ENCODE measurements at places on chromosomes 5 and 9. TPM values are rescaled to one million over a fixed set of nuclear protein-coding genes. Genes with fewer than 3 reads are reported as not detected.

Gene SNX2
- 79.8 TPM for total RNA-seq

Gene EPB41L4A
- 22.6 TPM for total RNA-seq

- no peak overlapping the region for H3K4me3 ChIP-seq
- no peak for DNase-seq
- H3K27ac ChIP-seq: no peak overlapping the region
- H3K4me1 ChIP-seq: no peaks in the 10 kb centered on the region
These were observed 109.3 kb upstream of the FCN2 start for GRCh38 chr9:134770972-134771971.

DNA sequence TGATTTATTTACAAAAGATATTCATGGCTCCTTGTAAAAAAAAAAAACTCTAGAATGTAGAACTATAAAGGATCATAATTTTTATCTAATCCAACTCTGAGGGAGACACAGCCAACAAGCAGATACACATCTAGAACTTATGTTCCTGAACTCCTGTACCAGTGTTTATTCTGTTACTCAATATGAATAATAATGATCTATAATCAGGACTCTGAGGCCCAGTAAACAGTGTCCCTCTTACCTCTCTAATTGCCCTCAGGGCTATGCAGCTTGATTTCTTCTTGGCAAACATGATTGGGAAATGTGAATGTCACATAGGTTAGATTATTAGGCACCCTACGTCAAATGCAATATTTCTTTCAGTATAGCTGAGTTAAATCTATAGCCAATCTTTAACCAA lies 391.6 kb upstream of the RPS23 start:
- no peaks in the 10 kb centered on the region for H3K36me3 ChIP-seq
- DNase-seq: no peak
- H3K4me3 ChIP-seq: no peak overlapping the region
- H3K4me1 ChIP-seq: no peaks in the 10 kb centered on the region

DNA sequence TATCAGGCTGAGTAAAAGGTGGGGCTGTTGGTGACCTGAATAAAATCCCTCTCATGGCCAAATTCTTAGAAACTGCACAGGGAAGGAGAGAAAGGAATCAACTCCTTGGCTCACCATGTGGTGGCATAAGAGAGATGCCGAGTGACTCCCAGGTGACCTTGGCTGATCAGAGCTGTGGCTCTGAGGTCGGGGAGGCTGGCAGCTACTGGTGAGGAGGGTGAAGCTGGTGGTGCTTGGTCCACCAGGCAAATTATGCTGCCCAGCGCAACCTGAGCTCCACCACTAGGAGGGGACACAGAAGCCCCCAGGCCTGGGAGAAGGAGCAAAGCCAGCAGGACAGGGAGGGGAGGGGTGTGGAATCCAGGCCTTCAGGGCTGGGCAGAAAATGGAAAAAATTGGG lies 111.2 kb upstream of the IL12B start:
- no peak overlapping the region for H3K4me3 ChIP-seq
- no peaks in the 10 kb centered on the region for H3K27me3 ChIP-seq
- no peak overlapping the region for H3K27ac ChIP-seq
- no peaks in the 10 kb centered on the region for H3K4me1 ChIP-seq
- no peaks in the 10 kb centered on the region for H3K36me3 ChIP-seq

DNA sequence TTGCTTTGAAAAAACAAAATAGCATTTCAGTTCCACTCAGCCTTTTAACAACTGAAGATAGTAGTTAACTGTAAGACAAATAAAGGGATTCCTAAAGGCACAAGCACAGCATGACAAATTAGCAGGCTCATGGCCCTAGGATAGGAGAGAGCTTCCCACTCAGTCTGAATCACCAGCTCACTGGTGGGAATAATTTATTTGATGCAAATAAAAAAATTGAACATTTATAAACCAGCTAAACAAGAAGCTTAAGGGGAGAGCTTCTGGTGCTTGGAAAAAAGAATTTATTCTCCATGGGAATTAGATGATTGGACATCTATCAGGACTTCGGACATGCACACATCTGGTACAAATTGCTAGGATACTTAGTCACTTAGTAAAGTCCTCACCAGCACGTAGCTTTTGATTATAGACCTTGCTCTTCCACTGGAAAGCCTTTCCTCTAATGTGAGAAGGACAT lies 294.1 kb upstream of the TNC start:
- H3K27ac ChIP-seq: no peak overlapping the region
- DNase-seq: no peak
- no peaks in the 10 kb centered on the region for H3K4me1 ChIP-seq
- no peak overlapping the region for H3K4me3 ChIP-seq
- no peaks in the 10 kb centered on the region for H3K36me3 ChIP-seq

Gene RLN2
- total RNA-seq: not detected

DNA sequence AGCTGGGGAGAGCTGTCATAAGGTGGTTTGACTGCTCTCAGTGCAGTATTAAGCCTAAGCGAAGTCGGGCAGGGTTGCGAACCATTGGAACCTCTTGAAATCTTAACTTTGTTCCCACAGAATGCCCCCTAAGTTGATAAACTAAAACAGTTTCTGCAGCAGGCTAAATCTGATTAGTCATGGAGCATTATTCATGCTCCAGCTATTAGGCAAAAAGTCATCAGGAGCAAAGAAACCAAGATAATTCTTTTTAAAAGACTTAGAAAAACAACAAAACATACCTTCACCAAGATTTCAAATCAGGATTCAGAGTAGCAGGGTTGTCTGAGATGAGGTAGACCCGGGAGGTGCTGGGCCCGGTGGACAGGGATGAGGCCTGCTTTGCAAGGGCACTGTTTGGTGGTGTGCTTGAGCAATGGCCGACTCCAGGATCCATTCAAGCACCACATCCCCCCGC lies 69.9 kb upstream of the PLPP1 start:
- no peak overlapping the region for H3K4me3 ChIP-seq
- H3K27ac ChIP-seq: peak overlapping the region; percentile 85
- H3K36me3 ChIP-seq: no peaks in the 10 kb centered on the region
- peaks cover 14% of the 10 kb centered on the region for H3K4me1 ChIP-seq
- no peaks in the 10 kb centered on the region for H3K27me3 ChIP-seq

DNA sequence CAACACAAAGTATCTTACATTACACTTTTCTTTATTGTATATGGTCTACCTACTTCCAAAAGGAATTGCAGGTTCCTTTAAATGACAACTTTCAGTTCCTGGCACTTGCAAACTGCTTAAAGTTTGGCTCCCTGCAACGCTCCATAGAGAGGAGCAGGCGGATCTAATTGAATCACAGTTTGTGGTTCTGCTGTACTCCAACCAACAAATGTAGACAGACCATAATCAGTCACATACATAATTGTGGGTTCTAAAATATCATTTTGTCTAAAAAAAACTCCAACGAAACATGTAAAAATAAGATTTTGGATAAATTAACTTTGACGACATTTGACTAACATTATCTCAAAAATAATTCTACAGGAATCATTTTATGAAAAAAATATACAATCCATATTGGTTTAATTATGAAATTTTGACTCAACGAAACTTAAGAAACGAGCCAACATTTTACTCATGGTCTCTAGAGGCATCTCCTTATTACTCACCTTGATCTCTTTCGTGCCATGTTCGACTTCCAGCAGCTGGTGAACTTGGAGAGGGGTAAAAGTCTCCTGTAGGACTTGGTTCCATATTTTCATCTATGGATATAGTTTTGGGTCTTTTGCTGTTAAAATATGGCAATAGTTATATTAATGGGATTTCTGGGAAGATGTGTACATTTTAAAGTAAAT lies 167.6 kb downstream of the NFIB start:
- H3K4me3 ChIP-seq: no peak overlapping the region
- no peaks in the 10 kb centered on the region for H3K36me3 ChIP-seq
- H3K27me3 ChIP-seq: no peaks in the 10 kb centered on the region
- no peak for DNase-seq

All from breast epithelium (tissue), 4 donors.